ENCODE measurements at places on chromosomes 7 and 10.

DNA sequence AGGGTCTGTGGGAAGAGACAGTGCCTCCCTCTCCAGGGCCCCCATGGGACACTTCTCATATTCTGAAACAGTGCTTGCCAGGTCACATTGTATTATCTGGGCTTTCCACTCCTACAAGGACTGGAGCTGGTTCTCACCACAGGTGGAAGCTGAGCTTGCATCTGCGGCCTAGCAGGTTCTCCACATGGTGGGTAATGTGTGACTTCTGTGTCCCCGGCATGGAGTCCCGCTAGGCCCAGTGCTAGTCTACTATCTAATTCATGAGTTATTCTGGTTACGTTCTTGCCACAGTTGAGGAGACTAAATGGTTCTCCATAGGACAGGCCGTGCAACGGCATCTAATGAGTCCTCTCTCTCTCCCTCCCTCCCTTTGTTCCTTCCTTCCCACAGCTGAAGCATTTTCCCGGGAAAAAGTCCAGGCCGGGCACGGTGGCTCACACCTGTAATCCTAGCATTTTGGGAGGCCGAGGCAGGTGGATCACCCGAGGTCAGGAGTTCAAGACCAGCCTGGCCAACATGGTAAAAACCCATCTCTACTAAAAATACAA, 27.7 kb downstream of the PRLHR start:
- DNase-seq = no peak

GRCh38 chr7:20488850-20489249, 126.6 kb upstream of the ABCB5 start:
- DNase-seq = no peak

DNA sequence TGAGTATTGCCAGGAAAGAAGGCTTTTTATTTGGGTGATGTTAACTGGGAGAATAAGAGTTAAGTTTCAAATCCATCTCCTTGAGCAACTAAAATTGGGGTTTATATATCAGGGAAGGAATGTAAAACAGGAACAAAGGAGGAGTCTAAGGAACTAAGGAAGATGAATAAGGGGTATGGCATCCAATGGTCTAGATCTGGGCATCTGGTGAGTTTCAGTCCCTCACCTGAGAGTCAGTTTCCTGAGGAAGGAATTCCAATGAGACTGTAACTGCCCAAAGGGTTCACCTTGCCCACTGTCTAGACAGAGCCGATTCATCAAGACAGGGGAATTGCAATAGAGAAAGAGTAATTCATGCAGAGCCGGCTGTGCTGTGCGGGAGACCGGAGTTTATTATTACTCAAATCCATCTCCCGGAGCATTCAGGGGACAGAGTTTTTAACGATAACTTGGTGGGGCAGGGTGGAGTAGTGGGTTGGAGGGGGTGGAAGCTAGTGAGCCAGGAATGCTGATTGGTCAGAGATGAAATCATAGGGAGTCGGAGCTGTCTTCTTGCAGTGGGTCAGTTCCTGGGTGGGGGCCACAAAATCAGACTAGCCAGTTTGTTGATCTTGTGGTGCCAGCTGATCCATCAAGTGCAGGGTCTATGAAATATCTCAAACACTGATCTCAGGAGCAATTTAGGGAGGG, 188.3 kb upstream of the STK17A start:
- no peak for DNase-seq

- no peak for DNase-seq
Measured at GRCh38 chr10:22992621-22993020, 64.8 kb downstream of the ARMC3 start.

- DNase-seq = no peak
Measured at GRCh38 chr7:135143885-135144668, 3.8 kb upstream of the TMEM140 start.

DNA sequence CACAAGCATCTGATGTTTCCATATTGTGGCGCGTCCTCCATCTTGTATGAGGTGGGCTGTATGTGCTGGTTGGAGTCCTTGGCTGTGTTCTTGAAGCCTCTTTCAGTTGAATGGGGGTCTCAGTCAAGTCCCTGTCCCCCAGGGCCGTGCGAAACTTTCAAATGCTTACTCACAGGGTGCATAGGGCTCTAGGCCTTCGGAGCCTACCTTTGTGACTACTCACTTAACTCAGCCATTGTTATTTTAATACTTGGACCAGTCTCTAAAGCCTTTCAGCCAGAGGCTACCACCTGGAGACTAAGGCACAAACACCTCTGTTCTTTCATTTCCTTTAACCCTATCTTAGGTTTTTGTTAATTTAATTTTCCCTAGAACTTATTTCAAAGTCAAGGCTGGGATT, 785.9 kb downstream of the GATA3 start:
- no peak for DNase-seq

DNA sequence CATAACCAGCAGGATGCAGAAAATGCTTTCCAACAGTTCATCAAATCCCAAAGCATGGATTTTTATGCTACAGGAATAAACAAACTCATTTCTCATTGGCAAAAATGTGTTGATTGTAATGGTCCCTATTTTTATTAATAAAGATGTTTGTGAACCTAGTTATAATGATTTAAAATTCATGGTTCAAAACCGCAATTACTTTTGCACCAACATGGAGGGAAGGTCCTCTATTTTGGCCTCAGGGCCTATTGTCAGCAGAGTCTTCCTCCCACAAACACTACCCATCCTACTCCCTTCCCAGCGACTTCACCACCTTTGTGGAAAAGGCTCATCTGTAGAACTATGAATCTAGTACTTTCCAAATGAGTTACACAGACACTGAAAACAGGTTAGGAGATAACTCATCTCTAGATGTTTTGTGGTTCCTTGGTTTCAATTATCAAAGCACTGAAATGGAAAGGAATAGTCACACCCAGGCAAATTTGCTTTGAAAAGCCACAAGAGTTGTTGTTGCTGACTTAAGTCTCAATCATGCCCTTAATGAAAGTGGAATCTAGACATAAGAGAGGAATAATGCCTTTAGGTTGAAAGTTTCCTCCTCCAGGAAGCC, 59.4 kb upstream of the FRMD4A start:
- no peak for DNase-seq
